T-helper 1 cell (primary cell): ENCODE measurements at places on chromosomes 6 and 20.

DNA sequence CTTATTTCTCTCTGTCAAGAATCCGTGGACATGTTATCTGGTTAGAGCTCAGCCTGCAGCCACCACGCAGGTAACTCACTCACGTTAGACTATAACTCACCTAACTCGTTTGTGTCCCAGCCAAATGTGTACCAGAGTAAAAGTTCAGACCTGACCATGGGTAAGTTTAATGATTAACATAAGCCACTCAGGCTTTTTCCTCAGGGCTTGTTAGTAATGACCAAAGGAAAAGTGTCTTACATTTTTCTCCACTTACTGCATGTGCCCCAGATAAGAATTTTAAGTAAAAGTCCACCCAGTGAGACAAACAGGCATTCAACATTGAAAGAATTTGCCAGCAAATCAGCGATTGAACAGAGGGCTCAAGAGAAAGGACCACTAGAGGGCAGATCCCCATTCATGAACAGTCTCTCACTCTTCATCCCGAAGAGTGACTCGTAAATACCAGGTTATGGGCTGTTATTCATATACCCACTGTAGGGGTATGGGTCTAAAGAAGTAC, at the start of gene PKHD1:
PKHD1 (minus strand) TSS at position 116 of the 502 bp plus-strand sequence. CDS start 2,680 bp downstream, outside the sequence.
- no peak for DNase-seq

DNA sequence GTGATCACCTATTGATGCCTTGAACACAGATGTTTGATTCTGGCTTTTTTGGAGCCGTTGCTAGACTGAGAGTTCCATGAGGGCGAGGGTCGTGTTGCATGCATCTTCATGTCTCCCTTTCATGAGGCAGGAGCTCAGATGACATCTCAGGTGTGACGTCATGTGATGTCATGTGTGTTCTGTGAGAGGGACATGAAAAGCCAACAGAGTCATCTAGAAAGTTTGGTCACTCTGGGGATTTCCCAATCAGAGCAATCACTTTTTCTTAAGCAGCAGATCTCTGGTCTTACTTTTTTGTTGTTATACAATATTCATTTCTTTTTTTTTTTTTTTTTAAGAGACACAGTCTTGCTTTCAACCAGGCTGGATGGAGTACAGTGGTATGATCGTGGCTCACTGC, 411.8 kb downstream of the PREX1 start:
- DNase-seq: no peak

DNA sequence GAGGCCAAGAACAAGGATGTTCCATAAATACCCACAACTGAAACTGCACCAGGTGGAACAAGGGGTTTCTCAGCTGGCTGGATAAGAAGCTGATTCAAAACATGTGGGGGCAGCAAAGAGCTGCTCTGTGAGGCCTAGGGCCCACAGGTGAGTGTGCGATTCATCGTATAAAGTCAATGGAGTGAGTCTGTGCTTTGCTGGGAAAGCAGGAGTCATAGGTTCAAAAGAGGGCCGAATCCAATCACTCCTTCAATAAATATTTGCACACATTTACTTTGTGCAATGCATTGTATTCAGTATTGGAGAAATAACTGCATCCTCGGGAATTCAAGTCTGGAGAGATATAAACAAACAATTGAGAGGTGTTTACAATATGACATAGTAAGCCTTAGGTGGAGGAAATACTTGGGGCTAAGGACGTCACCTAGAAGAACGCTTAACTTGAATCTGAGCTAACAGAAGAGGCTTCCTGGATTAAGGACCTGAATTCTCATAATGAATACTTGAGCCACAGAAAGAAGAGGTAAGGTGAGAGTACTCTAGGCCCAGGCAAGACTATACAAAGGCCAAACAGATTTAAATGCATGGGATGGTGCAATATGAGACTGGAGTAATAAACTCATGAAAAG, 83.7 kb upstream of the TMEM30A start:
- peak; percentile 3 for DNase-seq

DNA sequence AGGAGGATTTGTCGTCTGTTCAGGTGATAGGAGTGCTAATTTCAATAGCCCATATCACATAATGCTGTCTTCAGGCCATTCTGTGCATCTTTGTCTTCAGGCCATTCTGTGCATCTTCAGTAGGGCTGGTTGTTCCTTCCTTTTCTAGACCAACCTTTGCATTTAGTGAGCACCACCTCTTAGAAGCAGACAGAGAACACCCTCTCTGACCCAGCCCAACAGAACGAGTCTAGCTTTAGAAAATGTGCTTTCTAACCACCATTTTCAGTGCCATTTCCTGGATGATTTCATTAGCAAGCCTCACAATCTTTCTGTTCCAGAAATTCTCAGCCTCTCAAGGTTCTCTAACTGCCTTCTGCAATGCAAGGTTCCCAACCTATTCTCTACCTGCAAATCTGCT, 215.3 kb upstream of the KCNQ5 start:
- no peak for DNase-seq

DNA sequence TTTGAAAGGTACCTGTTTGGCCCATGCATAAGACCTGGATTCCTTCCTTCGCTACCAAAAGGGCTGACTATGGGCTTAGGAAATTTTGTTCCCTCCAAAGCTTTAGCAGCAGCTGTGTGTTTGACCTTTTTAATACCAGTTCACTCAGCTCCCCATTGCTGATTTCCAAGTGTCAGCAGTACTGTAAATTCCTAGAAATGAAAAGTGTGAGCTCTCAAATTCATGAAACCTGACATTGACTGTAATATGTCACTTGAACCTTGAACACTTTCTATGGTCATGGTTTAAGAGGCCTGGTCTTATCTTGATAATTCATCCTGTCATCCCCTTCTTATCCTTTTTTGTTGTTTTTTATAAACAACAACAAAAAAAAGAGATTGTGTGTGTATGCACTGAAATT, 31.7 kb downstream of the STAU1 start:
- DNase-seq: no peak
